ENCODE measurements at places on chromosomes 3 and 15.

GRCh38 chr15:77550301-77551251 is 82.1 kb downstream of the LINGO1 start:
- no peak for DNase-seq

DNA sequence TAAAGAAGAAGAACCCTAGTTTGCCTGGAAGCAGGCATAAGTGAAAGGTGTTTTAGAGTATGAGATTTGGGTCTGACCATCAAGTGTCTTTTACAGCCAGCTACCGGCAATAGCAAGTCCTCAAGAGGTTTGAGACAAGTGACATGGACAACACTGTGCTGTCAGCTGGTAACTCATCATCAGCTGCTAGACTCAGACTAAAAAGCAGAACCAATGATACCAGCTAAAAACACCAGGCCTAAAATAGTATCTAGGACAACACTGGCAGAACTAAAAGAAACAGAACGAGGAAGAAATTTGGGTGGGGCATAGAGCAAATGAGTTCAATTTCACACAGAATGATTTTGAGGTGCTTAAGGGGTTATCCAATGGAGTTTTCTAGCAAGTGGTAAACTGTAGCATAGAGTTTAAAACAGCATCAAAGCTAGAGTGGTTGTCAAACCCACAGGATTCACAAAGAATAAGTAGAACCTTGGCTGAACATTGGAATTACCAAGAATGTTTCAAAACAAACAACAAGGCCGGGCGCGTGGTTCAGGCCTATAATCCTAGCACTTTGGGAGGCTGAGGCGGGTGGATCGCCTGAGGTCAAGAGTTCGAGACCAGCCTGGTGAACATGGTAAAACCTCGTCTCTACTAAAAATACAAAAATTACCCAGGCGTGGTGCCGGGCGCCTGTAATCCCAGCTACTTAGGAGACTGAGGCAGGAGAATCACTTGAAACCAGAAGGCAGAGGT is 3.9 kb downstream of the CIAO2A start:
- no peak for DNase-seq

- DNase-seq = no peak
These were observed 1.3 kb downstream of the TOP2B start for GRCh38 chr3:25663347-25663868.

DNA sequence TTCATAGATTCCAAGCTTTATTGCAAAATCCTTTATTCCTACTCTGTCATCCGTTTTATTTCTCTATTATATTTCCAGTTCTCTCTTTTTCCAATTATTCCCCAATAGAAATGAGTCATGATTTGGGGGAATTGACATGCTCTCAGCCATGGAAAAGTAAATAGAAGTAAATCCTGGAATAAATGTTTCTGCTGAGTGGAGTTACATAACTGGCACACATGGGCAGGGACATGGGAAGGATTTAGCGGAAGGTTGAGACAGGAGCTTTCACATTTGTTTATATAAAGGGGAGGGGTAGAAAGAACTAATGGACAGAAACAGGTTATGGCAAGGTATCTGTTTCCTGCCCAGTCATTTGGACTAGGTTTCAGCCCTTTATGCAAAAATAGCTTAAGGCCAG is 221.6 kb downstream of the PLOD2 start:
- DNase-seq = no peak

DNA sequence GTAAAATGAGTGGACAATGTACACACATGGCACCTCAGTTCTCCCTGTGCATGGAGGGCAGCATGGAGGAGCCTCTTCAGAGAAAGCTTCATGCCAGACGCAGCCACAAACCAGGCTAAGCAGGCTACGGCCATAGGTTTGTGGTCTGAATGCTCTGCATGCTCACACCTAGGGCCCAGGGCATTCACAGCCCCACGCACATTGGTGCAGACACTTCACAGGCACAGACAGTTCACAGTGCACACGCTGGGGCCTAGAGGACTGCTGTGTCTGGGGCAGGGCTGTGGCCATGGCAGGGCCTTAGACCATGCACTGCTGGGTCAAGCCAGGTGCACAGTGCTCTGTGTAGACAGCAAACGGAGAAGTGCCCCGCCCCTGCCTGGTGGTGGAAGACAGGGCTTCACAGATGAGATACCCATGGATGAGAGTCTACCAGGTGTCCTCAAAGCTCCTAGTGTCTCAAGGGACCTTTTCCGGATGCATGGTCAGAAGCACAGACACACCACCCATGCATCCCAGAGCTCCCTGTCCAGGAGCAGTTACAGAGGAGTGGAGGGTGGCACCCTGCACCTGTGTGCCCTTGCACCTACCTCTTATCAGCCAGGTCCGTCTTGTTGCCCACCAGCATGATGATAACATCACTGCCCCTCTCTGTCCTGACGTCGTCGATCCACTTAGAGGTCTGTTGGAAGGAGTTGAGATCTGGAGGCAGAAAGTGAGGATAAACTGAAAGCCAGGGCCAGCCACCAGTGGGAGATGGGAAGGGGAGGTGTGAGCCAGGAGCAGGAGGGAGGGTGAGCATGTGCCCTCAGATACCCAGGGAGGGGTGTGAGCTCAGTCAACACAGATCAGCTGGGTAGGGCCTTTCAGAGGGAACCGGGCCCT is 33.5 kb downstream of the SRPRB start:
- DNase-seq = no peak

GRCh38 chr3:37124435-37124834 is 49.9 kb downstream of the LRRFIP2 start:
- DNase-seq = no peak

DNA sequence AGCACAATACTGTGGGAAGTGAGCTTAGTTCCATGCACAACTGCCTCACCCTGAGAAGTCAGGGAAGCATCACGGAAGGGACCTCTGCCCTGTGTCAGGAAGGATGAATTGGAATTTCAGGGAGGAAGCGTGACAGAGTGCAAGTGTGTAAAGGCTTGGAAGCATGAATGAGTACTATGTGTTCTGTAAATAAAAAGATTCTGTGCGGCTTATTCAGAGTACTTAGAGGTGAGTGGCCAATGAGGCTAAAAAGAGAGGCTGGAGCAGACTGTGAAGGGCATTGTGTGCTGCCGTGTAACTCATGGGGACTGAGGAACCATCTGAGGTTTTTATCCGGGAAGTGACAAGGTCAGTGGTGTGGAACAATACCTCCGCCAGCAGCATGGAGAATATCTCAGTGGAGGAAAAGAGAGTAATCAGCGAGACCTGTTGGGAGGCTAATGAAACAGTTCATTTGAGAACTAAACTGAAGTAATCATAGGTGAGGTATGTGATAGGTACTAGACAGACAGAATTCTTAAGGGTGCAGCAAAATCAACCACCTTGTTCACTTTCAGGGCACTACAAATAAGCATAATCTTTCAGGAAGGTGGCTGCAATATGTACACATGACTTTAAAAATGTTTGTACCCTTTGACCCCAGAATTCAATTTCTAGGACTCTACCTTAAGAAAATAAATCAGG is 64.9 kb upstream of the SPRED1 start:
- DNase-seq = no peak

DNA sequence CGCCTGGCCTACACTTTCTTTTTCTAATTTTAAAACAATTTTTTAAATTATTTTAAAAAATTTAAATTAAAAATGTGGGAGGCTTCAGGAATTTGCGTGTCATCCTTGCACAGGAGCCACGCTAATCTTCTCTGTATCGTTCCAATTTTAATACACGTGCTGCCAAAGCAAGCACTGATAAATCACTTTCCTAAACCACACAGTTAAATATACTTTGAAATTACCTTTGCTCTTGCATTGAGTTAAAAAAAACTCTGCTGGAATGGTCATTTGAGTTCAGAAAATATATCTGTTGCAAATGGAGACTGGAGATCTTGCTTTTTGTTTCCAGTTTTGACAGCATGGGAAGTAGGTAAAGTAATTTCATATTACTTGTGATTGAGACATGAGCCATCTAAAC is 23.6 kb downstream of the GATM start:
- no peak for DNase-seq

DNA sequence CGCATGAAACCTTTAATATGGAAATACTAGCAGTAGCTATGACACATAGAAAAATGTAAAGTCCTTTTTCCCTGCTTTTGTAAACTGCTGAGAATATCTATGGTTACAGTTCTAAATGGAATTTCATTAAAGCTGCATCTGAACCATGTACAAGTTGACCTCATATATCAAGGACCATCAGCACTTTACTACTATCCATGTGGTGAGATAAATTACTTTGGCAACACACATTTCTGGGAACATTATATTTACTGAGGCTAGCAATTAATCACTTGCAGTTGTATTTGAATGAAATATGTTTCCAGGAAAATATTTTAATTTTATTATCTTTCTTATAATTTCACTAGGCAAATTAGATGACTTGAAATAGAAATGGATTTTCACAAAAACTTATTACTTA is 545.5 kb downstream of the NAALADL2 start:
- DNase-seq = no peak

DNA sequence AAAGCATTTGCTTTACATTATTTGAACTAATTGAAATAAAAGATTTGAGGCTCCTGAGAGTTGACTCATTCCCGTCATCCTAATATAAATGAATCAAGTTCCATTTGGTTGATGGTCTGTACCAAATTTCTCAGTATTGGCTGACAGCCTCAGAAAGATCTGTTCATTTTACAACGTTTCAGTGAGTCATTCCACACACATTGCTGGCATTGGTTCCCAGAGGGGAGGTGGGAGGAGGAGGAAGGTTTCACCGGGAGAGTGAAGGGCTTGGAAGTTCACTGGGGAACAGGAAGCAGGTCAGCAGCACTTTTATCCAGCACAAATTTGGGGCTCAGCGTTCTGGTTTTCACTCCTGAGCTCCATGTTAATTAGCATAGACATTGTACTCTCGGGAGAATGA is 176.7 kb upstream of the CADPS start:
- no peak for DNase-seq

DNA sequence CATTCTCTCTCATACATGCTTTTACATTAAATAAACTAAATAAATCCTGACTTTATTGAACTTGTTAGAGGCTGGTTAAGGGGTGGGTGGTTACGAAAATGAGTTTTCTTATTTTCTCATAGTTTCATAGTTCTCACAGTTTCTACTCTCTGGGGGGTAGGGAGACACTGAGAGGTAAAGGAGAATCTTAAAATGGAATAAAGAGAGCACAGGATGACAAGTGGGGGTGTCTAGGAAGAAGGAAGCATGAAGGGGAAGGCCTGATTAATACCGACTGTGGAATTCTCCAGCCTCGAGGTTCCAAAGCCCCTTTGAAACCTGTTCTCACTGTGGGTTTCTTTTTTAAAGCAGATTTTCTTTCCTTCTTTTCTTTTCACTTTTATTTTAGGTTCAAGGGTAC is 66.4 kb upstream of the TRA2B start:
- no peak for DNase-seq

GRCh38 chr3:168341956-168342936 is 246.5 kb upstream of the GOLIM4 start:
- no peak for DNase-seq

DNA sequence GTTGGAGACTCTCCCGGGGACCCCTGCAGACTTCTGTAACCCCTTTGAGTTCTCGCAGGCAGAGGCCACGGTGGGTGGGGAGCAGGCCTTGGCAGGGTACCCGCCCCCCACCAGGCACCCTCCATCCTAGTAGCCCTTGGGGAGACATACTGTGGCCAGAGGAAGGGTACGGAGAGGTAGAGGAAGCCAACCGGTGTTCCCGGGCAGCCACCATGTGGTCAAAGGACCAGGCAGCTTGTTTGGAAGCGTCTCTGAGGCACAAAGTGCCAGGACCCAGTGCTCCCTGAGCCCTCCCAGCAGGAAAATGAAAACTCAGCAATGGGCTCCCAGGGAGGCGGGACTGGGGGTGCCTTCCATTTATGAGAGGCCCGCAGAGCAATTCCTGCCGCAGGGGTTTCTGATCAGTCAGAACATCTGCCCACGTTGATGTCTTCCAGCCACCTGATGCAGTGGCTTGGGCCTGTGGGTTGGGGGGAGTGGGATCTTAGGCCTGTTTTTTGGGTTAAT is 53.0 kb upstream of the CGNL1 start:
- DNase-seq = no peak

- no peak for DNase-seq
These were observed 102.8 kb downstream of the GABRB3 start for GRCh38 chr15:26670116-26670515.

DNA sequence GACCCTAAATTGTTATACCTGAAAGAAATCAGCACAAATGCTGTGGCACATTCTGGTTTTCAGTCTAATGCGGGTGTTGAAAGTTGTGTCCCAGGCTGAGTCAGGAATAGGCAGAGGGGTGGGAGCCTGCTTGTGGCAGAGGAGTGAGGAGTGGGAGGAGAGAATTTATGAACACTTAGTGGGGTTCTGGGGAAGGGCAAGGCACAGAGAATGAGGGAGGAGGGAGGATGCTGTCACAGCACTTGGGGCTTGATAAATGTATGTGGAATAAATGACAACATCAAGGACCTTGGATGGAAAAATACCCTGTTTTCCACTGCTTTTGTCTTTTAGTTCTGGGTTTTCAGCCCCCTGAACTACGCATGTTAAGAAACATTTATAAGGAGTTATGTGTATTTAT is 49.3 kb downstream of the ZNF621 start:
- DNase-seq = no peak

DNA sequence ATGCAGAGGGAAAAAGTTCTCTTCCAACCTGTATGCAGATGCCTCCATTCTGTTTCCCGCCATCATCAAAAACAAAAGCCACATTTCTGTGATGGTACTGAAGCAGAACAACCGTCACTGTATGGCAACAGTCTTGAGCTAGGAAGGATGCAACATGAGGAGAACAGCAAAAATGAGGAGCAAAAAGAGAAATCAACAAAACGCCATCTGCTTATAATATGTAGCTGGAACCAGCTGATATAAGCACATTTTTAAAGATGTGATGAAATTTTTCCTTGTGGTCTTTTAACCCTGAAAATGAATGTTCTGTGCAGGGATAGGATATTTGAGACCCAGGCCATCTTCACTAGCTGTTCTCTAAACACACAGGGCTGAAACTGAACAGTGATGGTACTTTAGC is 287.0 kb downstream of the ZIC4 start:
- DNase-seq = no peak

DNA sequence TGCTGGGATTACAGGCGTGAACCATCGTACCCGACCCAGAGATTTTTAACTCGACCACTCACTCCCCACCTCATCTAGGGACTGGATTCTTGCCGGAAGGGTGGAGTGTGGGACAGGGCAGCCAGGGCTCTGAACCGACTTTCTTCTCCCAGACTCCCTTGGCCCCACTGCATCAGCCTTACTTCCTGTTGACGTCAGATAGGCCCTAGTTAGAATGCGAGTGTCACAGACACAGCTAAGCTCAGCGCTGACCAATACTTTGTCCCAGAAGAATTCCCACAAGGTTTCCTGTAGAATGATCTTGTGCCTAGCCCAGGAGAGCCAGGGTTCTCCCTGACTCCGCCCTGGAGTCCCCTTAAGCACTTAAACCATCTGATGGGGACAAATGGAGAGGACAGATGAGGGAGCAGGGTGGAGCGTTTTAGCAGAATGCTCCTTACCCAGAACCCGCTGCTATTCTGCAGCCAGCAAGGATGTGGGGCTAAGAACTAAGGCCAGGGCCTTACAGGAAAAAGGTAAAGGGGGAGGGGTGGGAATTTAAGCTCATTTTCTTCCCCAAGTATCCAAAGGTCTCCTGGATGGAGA is 5.8 kb upstream of the TUSC2 start:
- no peak for DNase-seq

GRCh38 chr3:184300378-184300720 is 1.3 kb downstream of the PSMD2 start:
- DNase-seq = no peak

Measured in GM18507 (cell line).